ENCODE measurements at places on chromosomes 16 and 17.

DNA sequence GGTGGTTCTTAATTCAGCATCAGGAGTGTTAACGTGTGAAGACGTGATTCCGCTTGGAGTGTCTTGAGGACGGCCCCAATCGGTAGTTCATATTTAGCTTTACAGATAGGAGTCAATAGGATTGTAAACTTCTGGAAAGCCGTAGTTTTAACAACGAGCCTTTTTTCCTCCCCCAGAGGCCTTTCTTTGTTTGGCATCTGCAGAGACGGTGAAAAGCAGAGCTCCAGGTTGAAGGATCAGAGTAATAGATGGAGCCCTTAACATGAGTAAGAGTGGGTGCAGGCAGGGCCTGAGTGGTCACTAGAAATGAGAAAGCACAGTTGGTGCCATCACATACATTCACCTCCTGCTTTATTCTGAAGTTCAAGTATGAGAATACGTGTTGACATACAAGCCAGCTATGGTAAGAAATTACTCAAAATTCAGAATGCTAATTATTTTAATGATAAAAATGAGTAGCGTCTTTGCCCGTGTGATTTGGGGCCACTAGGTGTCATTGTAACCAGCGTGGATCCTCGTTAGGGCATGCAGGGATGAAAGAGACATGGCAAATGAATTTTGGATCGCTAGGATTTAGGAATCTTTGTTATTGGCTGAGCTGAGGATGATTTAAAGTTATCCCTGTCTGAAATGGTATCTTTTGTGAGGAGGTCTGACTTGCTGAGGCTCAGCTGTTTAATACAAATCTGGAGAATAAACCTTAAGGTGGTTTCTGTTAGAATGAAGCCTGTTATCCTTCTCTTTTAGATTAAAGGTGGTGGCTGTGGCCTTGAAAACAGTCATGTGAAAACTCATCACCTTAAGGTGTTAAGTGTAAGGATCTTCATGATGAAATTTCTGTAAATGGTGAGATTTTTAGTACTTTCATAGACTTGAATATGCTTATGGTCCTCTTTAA, 18.6 kb downstream of the PRCD start:
- no peak for DNase-seq

DNA sequence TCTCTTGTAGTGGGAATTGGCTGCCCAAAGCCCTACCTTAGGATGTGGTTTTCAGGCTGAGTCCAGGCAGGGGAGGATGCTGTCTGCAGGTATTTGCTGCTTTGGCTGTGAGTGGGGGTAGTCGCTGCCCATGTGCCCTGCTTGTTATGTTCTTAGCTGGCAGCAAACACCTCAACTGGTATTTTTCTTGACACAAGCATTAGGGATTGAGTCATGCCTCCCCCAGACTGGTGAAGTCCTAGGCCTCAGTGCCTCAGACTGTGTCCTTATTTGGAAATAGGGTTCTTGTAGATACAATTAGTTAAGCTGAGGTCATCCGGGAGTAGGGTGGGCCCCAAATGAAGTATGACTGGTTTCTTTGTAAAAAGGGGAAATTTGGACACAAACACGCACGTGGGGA, 808.3 kb upstream of the EEF2KMT start:
- no peak for DNase-seq

GRCh38 chr16:48354877-48355855, 30.0 kb downstream of the SIAH1 start:
- no peak for DNase-seq

- no peak for DNase-seq
Measured at GRCh38 chr17:51322390-51323029, 62.2 kb downstream of the UTP18 start.

- DNase-seq, result no peak
Measured at GRCh38 chr16:1592446-1592845, 19.4 kb downstream of the IFT140 start.

DNA sequence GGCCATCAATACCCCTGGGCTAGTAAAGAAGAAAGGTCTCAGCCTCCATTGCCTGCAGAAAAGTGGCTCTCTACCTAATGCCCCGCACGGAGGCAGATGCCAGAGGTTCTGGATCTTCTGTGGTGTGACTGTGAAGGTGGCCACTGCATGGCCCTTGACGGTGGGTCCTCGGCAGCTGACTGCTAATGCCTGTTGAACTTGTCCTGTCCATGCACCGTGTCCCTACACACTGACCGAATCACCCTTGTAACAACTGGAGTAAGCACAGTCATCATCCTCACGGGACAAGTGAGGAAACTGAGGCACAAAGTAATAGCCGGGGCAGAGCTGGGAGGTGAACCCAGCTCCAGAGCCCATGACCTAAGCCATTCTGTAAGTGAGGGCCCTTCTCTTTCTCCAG, 48.8 kb downstream of the MYH11 start:
- DNase-seq, result no peak

DNA sequence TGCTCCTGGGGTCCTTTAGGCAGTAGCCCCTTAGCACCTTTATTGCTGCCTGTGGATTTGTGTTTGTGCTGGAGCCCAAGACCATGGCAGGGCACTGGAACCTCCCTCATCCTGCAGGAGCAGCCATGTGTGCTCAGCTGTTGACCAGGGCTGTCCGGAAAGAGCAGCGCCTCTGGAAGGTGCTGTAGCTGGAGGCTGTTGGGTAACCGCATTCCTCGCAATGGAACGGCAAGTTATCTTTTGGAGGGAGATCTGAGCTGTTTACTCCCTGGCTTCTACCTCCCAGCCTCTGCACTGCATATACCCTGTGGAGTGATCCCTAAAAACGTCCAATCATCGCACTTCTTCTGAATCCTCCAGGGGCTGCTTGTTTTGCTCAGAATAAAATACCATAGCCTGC, 291.0 kb downstream of the SNX29 start:
- no peak for DNase-seq

DNA sequence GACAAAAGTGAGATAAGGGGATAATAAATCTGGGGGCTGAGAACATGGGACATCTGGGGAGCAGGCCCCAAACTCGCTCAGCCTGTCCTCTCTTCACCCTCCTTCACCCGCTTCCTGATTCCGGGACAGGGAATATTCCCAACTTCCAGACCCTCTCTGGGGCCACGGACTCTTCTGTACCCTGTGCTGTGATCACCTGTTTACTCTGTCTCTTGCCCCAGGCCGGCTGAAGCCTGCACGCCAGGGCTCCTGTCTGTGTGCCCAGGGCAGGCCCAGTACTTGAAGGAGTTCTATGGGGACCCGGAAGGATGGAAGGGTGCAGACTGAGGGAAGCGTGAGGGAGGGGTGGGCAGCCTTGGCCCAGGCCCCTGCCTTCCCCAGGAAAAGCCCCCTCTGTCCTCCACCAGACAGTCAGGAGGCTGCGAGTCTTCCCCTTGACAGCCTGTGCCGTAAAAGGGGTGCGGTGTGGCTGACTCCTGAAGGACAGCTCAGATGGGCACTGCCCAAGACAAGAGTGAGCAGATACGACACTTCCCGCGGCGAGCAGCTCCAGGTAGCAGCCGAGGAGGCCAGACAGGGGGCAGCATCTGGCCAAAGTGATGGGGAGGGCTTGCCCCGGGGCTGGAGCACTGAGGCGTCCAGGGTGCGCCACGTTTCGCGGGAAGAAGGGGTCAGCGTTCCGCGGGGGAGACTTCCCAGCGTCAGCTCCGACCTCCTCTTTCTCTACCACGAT, 1.0 kb upstream of the CCNF start:
- DNase-seq, result no peak

- DNase-seq, result no peak
Measured at GRCh38 chr17:61187038-61187437, 212.6 kb upstream of the TBX2 start.

All from naive thymus-derived CD8-positive, alpha-beta T cell (primary cell).